ENCODE measurements at places on chromosomes 16 and 17. TPM values are rescaled to one million over a fixed set of nuclear protein-coding genes. Genes with fewer than 3 reads are reported as not detected.
A peak's percentile ranks its signal among the peaks of the same experiment; 100 is the strongest.

GRCh38 chr16:31085873-31086628, 2.7 kb downstream of the PRSS53 start:
- no peak for DNase-seq

DNA sequence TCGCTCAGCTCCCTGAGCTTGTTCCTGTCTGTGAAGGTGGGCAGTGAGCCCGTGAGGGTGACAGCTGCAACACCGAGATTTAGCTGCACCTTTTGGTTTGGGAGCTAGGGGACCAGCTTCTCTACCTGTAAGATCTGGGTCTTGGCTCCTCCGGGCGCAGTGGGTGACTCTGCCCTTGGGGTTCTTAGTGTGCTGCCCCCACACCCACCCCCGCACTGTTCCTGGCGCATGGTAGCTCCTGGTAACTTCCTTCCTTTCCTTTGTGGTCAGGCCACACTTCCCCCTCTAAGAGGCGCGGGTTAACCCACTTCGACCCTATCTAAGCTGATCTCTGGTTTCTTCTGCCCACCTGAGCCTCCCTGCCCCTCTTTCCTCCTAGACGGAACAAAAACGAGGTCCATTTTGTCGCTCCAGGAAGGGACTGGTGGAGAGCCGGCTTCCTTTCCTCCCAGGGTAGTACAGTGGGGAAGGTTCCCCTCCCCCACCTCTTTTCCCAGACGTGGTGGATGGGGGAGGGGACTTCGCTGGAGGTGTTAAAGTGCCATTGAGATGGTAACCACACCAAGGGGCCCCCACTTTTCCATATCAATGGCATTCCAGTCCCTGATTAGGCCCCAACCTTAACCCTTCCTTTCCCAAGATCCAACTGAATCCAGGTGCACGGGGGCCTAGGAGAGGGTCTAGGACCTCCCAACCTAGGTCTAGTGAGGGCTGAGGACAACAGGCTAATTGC, 4.6 kb upstream of the CLDN9 start:
- no peak for DNase-seq

DNA sequence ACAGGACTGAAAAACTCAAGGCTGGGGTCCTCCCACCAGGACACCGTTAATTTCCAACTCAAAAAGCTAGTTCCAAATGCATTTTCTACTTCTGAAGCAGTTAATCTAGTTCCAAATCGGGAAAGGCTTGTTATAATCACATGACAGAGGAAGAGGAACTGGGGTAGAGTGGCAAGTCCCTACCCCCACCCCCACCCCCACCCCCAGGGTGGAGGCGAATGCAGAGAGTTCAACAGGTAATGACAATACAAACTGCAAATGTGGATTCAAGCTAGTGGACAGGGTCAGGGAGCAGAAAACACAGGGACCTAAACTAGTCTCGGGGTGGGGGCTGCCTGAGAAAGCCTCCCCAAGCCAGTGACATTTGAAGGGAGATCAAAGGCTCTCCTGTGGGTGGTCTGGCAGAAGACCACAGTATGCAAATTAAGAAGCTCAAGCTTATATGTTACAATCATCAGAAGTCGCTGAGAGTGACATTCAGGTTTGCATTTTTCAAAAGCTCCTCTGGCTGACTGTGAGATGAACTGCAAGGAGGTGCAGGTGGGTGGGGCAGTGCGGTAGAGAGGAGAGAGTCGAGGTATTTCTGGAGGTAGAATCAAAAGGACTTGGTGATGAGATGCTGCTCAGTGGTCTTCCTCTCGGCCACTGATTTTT, 56.4 kb upstream of the SLC25A19 start:
- DNase-seq, result no peak

GRCh38 chr17:35081638-35082037, 18.1 kb upstream of the RFFL start:
- DNase-seq, result no peak

- no peak for DNase-seq
These were observed 182.6 kb upstream of the SDK2 start for GRCh38 chr17:73826872-73827228.

DNA sequence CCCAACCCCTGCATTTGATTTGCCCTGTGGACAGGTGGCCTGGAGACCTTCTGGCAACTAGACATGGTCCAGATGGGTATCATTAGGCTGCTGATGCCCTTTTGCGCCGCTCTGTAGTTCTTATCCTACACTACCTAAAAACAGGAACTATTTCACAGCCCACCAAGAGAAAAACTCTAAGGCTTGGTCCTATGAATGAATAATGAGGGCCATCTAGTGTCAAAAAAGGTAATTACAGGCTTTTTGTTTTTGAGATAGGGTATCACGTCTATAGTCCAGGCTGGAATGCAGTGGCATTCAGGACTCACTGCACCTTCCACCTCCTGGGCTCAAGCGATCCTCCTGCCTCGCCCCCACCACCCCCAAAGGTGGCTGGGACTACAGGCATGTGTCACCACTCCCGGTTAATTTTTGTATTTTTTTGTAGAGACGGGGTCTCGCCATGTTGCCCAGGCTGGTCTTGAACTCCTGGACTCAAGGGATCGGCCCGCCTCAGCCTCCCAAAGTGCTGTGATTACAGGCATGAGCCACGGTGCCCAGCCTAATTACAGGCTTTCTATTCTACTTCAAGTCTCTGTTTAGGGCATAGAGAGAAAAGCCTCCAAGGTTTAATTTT, 20.9 kb downstream of the COIL start:
- peak; percentile 77 for DNase-seq

ITGAX gene
- 0.18 TPM for polyA plus RNA-seq

ZNF287 gene
- 3.6 TPM for polyA plus RNA-seq

- no peak for DNase-seq
These were observed 126.7 kb downstream of the PITPNC1 start for GRCh38 chr17:67503739-67504138.

DNA sequence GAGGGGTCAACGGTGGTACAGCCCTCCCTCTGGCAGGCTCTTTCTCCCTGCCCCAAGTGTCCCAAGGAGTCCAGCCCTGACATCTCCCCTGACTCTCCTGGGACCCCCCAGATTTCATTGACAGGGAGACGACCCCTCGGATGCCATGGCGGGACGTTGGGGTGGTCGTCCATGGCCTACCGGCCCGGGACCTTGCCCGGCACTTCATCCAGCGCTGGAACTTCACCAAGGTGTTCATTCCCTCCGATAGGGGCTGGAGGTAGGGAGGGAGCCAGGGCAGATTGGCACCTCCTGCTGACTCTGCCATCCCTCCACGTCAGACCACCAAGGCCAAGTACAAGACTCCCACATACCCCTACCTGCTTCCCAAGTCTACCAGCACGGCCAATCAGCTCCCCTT, 9.9 kb downstream of the PLD2 start:
- DNase-seq, result no peak

PNPO gene
- polyA plus RNA-seq, result 19.7 TPM

DNA sequence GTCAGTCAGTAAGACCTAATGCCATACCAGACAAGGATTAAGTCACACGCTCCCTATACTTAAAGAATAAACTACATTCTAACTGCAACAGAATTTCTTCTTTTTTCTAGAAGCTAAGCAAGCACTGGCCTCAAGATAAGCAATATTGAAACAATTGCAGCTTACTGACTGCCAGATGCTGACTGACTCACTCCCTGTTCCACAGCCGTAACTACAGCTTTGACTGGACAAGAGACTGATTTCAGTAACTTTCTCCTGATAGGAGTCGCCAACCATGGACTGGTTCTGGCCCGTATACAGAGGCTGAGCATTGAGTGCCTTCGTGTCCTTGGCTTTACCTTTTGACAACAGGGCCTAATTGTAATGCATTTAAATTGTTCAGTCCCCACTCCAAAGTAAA, 67.9 kb downstream of the TRIM37 start:
- no peak for DNase-seq

- DNase-seq, result no peak
These were observed at the start of gene MPRIP for GRCh38 chr17:17042384-17042736. MPRIP (plus strand) TSS chr17:17042457; CDS start chr17:17042849, 392 bp downstream.

GPS1 gene
- 178 TPM for polyA plus RNA-seq

DNA sequence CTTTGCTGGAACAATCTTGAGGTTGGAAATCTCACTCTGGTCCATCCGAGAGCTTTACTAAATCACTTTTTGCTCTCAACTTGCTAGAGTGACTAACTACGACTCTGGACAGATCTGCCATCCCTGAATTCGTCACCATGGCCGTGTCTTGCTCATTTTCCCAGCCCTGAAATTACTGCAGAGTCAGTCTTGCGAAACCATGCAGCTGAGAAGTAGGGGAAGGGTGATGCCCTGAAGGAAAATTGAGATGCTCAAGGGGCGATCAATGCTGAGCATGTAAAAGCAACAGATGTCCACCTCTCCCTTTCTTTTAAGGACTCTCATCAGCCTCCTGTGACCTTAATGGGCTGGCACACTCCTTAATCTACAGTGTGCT, 18.8 kb downstream of the PCTP start:
- no peak for DNase-seq

DNA sequence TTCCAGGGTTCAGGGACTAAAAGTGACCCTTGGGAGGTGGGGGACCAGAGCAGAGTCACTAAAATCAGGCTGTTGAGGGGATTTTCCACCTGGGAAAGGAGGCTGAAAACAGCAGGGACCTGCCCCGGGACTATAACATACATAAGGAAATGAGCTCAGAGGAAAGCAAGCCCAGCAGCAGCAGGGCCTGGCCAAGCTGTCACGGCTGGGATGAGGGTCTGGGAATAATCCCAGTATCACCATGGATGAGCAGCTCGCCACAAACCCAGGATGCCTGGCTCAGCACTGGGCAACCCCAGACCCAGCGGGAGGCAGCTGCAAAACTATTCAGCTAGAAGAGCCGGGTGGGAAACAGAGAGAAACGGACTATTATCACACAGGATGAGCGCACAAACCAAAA, 72.4 kb downstream of the RPH3AL start:
- peak; percentile 74 for DNase-seq

FOXF1 gene
- 1.4 TPM for polyA plus RNA-seq

RAMP2 gene
- 192 TPM for polyA plus RNA-seq

DNA sequence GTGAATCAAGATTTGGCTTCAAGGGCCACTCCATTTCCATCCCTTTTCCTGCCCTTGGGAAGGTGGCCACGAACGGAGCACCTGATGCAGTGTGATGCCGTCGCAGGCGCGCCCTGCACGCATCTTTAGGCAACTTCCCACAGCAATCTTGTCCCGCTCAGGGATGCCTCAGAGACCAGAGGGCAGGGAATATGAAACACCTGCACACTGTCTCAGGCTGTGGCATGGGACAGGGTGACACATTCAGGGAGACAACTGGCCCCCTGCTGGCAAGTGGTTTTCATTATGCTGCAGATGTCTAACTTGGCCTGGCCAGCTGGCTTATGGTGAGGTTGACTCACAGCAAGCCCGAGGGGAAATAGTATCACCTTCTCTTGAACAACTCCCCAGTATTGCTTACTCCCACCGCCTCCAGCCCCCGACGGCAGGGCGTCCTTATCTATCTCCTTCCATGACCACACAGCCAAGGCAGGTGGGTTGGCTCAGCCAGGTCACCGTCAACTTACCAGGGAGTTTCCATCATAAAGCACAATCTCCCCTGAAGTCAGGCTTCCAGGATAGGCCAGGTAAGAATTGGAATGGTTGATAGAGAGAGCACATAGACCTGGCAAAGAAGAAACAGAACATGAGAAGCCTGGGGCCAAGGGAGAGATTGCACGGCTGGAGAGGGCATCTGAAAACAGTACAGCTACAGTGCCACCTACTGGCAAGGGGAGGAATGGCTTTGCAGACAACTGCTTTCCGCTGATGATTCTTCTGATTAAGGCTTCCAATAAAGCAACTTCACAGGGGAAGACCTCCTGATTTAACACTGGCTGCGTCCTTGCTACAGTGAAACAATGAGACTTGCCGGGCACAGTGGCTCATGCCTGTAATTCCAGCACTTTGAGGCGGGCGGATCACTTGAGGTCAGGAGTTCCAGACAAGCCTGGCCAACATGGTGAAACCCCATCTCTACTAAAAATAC, 21.1 kb downstream of the WIPI1 start:
- peak; percentile 83 for DNase-seq

- no peak for DNase-seq
These were observed 9.0 kb downstream of the APOH start for GRCh38 chr17:66220079-66220835.

DNA sequence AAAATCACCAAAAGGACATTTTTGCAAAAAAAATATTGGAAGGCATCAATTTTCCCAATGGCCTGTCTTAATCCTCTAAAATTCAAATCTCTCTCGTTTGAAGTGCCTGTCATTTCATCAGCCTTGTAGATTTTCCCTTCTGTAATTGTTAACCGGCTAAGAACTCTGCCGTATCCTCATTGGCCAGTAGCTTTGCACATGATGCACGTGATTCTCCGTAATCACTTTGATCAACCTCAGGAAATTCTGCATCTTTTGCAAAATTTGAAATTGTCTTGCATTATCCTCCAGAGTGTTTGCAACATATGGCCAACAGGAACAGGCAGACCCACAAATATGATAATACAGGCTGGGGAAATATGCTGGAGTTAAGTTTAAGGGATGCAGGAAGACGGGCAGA, 184.2 kb upstream of the RPL38 start:
- DNase-seq, result no peak

TMEM204 gene
- polyA plus RNA-seq, result 68.8 TPM

SBK1 gene
- polyA plus RNA-seq, result 0.19 TPM

KRTAP3-2 gene
- polyA plus RNA-seq, result not detected

DNA sequence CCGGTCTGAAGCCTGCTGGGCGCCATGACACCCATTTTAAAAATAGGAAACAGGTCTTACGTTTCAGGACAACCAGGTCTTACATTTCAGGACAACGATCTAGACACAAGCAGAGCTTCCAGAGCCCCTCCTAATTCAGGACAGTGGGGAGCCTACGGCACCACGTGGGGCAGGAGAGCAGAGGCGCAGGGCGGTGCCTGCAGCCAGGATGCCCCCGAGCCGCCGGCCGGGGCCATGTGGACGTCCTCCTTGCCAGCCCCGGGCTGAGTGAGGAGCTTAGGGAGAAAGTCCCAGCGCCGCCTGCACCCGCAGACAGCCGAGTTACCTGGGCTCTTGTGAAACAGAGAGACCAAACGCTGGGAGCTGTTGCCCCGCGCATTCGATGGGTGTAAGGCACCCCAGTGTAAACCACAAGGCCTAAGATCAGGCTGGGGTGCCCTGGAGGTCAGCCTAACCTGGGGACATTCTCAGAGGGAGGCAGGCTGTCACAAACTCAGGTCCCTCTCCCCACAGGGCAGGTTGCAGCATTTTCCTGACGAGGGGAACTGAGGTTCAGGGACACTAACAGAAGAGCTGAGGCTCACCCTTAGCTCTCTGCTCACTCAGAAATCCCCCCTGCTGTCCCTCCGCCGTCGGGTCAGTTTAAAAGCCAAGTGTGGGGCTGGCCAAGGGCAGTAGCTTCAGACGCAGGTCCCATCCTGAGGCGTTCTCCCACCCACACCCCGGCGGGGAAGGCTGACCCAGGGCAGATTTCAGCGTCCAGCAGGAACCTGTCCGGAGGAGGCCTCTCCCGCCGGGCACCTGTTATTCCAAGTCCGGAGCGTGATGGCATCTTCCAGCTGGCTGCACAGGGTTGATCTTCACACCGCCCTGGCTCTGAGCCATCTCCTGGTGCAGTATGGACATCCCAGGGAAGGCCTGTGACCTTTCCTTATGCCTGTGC, 1.8 kb upstream of the NOTUM start:
- no peak for DNase-seq

GNG13 gene
- not detected for polyA plus RNA-seq

RPH3AL gene
- polyA plus RNA-seq, result 5.6 TPM

All from endothelial cell of umbilical vein (primary cell).